ENCODE measurements at places on chromosomes 13 and 19.

- no peak for DNase-seq
Observed at GRCh38 chr19:1267477-1268225, 1.5 kb upstream of the CIRBP start.

GRCh38 chr13:61030445-61030844, 385.2 kb downstream of the PCDH20 start:
- DNase-seq: no peak

- no peak for DNase-seq
Observed at GRCh38 chr19:10920781-10921180, 7.7 kb downstream of the YIPF2 start.

- peak; percentile 60 for DNase-seq
Observed at GRCh38 chr19:45528744-45529419, 21.6 kb downstream of the VASP start.

DNA sequence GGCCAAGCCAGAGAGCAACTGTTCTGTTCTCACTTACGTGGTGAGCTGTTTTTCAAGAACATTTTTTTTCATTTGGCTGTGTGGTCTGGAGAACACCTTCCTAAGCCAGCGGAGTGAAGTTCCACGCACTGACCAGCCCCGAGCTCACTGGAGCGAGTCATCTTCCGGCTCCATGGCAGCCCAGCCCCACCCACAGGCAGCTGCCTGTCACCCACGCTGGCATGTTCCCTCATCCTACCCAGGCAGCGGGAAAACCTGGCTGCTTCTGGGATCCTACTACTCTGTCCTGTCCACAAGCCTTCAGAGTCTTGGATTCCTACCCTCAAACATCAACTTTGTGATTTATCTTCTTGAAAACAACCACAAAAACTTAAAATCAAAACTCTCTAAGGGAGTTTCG, 76.2 kb downstream of the GGACT start:
- no peak for DNase-seq

- DNase-seq: no peak
Observed at GRCh38 chr19:3736106-3736724, 25.3 kb downstream of the APBA3 start.

- DNase-seq: no peak
Observed at GRCh38 chr13:113373811-113374485, 10.0 kb upstream of the GRTP1 start.

DNA sequence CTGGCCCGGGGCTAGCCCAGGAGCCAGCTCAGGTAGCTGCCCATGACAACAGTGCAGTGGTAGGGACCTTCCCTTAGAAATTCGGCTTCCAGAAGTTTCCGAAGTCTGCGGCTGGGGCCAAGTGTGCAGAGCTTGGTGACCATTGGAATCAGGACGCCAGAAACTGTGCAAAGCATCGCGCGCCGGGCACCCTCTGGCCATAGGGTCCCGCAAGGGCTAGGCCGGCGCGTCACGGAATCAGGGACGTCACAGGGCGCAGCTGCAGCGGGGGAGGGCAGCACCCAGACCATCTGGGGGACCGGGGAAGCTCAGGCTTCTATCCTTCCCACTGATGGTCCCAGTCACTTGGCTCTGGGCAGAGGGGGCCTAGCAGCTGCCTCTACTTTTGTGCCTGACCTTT, 219.1 kb downstream of the MTUS2 start:
- DNase-seq: no peak

DNA sequence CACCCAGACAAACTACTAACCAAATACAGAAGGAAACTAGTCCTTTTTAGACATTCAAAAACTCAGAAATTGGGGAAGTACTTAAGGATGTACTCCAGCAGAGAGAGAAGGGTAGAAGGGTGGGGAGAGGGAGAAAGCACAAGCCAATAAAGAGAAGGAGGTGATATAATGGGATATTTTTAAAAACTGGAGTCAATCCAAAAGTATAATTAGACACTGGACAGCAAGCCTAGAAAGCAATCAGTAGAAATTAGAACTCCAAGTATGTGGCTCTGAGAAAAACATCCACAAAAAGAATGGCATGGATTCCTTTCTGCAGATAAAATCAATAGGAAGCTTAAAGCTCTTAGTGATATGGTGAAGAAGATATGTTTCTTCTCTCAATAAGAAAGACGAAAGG, 55.8 kb downstream of the PEPD start:
- no peak for DNase-seq

DNA sequence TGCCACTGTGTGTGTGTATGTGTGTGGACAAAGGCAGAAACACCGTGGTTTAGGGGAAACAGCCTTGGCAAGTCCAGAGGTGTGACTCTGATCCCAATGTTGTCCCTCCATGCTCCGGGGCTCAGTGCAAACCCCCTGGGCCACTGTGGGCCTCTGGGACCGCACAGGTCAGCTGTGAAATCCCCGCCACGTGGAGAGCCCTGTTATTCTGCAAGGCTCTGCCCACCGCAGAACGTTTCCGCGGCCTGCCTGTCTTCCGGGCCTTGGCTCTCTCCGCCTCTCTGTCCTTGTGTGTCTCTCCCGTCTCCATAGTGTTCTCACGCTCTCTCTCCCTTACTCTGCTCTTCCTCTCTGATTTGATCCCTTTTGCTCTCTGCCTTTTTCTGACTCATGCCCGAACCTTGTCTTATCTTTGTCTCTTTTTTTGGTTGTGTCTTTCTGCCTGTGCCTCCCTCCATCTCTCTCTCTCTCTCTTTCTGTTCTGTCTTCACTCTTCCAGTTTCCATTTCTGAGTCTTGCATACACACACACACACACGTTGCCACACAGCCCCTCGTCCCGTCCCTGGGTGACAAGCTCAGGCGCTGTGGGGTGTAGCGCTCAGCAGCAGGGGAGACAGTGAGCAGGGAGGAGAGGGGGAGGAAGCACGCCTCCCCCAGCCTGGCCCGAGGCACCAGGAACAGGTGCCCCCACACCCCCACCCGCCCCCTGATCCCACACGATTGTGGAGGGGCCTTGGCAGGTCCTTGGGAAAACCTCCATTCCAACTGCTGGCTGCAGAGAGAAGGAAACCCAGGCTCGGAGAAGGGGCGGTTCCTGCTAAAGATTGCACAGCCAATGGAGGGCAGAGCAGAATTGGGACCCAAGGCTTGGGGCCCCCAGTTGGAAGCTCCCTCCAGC, 3.0 kb downstream of the TTYH1 start:
- DNase-seq: no peak

DNA sequence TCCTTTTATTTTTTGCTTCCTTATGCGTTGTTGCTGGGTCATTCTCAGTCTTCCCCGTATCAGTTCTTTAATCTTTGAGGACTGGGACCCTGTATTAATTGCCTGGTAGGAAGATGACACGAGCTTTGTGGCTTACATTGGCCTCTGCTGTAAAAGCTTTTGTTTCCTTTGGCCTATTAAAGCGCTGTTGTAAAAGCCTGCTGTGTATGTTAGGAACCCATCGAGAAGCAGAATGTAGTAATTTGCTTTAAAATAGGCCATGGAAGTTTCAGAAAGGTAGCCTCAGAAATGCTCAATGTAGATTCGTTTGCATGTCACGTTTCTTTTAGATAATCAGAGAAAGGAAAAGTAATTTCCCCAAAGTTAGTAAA, 257.5 kb upstream of the STARD13 start:
- no peak for DNase-seq

GRCh38 chr13:30329009-30329585, 21.7 kb upstream of the KATNAL1 start:
- no peak for DNase-seq

- no peak for DNase-seq
Observed at GRCh38 chr13:112903071-112903577, 65.9 kb upstream of the MCF2L start.

DNA sequence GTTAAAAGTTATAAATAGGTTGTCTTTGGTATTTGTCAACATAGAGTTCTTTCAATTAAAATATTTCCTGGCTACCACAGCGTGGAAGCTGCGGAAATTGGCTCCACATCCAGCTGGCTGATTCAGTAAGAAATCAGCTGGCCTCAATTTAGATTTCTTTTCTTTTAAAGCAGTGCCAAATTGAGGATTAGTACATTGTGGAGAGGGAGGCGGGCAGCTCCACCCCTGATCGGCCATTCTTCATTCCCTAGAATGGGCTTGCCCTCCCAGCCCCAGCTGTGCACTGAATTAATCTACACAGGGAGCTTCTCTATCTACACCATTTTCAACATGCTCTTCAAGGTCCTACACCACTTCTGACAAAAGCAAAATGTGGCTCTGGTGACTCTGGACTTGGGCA, 624.8 kb downstream of the DACH1 start:
- no peak for DNase-seq

GRCh38 chr13:23159205-23159759, 21.5 kb upstream of the SGCG start:
- no peak for DNase-seq

GRCh38 chr19:919199-920050, 2.3 kb downstream of the KISS1R start:
- DNase-seq: no peak

GRCh38 chr19:51780270-51780669, 14.7 kb upstream of the FPR3 start:
- no peak for DNase-seq

GRCh38 chr19:21677696-21678418, 89.5 kb downstream of the ZNF100 start:
- DNase-seq: no peak

DNA sequence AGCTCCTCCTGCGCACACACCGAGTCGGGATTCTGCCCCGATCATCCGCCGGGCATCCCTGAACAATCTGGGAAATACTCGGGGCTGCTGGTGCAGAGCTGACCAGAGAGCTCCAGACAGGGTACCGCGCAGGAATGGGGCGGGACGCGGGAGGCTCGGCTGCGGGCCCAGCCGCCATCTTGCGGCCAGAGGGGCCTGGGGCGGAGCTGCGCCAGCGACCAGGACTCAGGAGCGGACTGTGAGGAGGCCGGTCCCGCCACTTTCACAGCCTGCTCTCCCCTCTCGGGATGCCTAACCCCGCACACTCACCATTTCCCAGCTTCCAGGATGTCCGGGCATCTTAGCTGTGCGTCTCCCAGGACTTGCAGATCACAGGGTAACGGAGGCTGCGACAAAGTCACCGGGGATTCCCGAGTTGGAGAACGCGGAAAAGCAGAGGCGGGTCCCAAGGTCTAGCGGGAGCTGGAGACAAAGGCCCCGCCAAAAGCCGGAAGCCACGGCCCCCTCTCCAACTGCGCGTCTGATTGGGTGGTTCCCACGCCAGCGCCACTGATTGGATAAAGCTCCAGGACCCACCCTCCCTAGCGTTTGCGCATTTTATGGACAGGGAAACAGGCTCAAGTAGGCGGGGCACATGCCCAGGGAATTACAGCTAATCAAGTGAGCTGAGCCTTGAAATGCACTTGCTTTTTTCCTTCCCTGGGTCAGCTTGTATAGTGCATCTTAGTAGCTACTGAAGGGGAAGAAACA, 15.8 kb upstream of the ZNF43 start:
- DNase-seq: peak; percentile 87

DNA sequence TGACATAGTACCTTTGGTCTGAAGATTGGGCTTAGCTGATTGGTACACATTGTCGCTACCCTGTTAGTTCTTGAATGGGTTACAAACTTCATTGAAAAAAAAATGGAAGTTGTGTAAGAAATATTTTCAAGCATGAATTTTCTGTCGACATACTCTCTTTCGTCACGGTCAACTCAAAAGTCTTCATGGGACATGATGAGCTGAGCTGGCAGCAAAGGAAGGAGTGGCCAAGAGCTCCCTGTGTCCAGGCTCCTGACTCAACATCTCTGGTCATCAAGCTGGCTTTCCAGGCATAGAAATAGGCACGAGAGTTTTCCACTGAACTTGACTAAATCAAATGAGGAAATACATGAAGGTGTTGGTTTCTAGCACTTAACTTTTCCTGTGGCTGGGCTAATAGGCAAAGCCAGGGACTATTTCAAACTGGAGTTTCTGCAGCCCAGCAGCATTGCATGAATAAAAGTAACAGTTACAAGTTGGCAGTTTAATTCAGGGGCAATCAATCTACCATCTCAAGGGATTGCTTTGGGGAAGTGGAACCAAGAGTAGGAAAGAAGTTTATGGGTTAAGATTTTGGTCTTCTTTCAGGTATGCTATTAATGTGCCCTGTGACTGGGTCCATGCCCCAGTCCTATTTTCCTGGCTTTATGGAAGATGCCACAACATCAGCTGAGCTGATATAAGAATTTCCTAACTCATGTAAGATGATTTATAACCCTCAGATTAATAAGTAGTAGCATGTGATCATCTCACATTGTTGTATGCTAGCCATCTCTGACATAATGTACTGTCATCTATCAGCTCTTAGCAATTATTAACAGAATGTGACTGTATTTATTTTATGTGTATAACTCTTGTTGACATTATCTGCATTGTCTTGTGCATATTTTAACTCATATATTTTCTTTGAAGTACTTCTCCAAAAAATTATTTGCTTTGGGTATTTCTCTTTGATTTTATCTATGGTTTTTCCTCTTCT, 385.8 kb downstream of the DLEU7 start:
- no peak for DNase-seq

GRCh38 chr19:2355168-2356035, 4.7 kb upstream of the TMPRSS9 start:
- DNase-seq: no peak

- no peak for DNase-seq
Observed at GRCh38 chr13:50085063-50085462, 69.8 kb downstream of the KCNRG start.

GRCh38 chr13:32426990-32427851, 709 bp downstream of the N4BP2L1 start:
- DNase-seq: no peak

- no peak for DNase-seq
Observed at GRCh38 chr19:17021793-17022590, 4.6 kb downstream of the CPAMD8 start.

DNA sequence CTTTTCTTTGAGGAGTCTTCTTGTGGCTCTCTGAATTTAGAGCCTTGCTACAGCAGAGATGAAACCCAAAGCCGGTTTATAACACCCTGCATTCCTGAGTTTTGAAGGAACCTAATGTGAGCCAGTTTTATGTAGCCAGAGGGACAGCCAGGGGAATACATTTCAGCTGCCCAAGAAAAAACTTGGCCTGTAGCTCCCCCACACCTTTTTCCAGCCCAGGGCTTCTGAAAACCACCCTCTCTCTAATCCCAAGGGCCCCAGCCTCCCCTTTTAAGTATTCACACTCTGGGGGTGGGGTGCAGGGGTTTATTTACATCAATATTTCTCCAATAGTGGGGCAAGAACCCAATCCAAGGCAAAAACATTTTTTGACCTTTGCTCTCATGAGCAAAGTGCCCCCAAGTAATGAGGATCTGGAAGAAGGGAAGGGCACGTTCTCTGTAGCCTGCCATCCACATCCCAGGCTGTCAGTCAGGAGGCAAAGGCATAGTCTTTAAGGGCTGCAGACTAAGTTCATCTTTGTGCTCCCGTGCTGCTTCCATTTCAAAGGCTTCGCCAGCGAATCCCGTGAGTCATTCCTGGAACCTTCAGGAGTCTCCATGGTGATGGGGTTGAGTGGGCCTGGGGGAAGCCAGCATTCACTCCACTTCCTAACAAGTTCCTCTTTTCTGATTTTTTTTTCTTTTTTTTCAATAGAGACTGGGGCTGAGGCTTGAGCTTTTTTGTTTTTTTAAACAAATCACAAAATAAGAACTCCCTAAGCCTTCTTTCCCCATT, 33.2 kb upstream of the MEDAG start:
- no peak for DNase-seq

- DNase-seq: no peak
Observed at GRCh38 chr19:17473041-17473440, 2.7 kb downstream of the SLC27A1 start.
